ENCODE measurements at places on chromosomes 4 and X.

DNA sequence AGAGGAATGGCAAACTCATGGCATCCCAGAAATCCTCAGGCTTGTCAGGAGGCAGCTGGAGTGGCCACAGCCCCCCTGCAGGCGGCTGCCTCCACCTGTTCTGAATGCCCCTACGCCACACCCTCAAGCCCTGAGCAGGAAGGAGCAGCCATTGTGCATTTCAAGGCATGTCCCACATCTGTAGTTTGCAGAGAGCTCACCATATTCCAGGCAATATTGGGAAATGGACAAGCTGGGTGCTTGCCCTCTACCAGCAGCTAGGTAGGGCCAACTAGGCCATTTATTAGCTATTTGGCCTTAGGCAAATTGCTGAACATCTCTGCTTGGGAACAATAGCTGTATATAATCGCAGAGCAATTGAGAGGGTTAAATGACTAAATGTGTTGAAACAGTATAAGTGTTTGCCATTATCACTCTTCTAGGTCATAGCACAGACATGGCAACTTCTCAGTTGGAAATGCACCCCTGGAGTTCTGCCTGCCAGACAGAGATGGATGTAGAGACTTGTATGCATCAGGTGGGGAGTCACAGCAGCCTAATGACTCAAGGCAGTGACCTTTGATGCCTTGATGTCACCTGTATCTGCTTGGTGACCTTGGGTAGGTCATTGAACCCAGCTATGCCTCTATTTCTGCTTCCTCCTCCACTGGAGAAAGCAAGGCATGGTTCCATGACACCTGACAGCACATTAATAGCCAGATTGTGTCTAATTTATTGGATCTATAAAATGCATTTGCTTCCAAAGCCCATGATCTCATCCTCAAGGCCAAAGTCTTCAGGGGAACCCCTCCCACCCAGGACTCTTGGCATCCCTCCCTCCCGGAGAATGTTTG lies 52.8 kb downstream of the FHDC1 start:
- no peak for DNase-seq

- no peak for DNase-seq
Measured at GRCh38 chr4:81632581-81633299, 161.0 kb upstream of the RASGEF1B start.

- no peak for DNase-seq
Measured at GRCh38 chr4:26075583-26075982, 161.6 kb downstream of the SMIM20 start.

DNA sequence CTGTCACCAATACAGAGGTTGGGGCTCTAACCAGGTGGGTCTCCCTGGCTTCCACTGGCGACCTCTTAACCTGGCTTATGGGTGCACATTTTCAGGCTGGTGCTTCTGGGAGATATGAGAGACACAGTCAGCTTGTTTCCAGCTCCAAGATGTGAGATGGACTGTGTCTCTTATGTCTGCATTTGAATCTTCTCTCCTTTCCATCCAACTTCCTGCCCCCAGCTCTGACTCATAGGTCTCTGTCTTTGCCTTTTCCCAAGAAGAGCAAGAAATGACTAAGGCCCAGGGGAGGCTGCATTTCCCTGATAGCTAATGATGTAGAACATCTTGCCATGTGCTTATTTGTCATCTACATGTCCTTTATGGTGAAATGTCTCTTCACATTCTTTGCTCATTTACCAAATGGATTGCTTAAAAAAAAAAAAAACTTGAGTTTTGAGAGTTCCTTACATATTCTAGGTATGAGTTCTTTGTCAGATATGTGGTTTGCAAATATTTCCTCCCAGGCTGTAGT lies 3.2 kb upstream of the UXT start:
- DNase-seq = no peak

DNA sequence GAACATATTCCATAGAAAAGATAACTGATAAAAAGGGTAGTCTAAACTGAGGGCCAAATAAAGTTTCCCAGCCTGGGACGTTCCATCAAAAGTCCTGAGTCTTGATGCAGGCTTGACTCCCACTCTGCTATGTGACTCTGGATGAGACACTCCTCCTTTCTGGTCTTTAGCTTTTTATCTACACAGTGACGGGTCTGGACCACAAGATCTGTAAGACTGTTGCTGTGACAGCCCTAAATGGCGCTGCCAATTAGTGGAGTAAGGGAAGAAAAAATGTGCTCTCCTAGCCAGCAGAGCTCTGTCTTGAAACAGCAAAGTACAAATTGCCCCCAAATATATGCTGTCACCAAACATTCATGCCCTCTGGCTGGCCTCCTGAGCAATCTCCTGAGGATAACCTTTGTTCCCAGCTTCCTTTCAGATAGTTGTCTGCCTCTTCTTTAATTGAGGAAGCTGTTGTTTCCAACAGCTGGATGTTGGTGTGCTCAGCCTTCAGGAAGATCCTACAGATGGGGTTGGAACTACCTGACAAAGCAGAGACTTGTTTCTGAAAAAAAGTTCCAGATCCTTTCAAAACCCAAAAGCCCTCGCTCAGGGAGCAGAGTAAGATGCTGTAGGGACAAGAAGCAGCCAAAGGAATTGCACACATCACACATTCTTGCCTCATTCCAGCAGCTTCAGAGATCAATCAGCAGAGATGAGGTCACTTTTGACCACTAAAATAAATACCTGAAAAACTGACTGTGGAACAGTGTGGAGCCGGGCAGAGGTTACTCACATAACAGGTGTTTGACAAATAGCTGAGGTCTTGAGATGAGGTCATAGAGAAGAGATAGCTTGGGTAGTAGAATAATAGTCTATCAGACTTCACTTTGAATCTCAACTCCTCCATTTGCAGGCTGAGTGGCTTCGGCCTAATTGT lies 383.4 kb upstream of the FGF13 start:
- no peak for DNase-seq

DNA sequence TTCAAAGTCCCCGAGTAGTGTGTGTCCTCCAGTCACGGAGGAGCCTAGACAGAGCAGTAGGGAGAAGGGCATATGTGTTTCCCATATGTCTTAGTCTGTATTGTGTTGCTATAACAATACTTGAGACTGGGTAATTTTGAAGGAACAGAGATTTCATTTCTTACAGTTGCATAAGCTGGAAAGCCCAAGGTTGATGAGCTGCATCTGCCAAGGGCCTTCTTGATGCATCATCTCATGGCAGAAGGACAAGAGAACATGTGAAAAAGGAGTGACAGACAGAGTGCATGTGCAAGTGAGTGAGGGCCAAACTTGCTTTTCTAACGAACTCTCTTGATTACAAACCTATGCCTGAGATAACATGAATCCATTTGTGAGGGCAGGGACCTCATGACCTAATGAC lies 243.4 kb downstream of the ARHGAP10 start:
- DNase-seq = no peak

- DNase-seq = peak; percentile 22
Measured at GRCh38 chrX:73563738-73564068, 706 bp downstream of the CHIC1 start.

GRCh38 chrX:6810776-6811175 lies 275.9 kb upstream of the VCX3A start:
- no peak for DNase-seq

DNA sequence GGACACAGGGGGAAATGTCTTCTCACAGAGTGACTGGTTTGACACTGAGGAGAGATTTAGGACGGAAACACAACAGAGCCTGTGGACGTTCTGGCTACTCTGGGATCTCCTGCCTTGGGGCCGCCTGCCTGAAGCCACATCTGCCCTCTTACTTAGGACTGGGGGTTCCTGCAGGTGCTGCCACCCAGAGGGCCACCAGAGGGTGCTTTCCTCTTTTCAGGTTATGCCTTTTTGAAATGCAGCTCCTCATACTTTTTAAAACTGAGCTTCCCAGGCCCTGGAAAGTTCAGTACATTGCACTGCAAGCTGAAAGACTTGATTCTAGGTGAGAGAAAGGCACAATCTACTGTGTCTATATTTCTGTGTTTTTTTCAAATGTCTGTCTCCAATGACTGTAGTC lies 92.2 kb upstream of the PGRMC2 start:
- DNase-seq = no peak

DNA sequence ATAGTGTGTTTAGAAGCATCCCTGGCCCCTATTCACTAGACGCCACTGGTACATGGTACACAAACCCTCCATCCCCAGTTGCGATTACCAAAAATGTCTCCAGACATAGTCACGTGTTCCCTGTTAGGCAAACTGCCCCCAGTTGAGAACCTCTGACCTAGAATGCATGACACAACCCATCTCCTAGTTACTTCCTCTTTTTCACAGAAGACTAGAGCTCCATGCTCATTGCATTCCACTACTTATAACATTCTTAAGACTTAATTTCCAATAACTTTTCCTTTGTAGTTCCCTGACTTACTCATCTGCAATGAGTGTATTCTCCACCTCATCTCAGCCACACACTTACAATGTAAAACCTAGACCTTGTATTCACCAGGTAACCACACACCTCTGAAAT lies 68.6 kb downstream of the PRSS12 start:
- DNase-seq = no peak

GRCh38 chr4:51907006-51907669 lies 64.2 kb downstream of the DCUN1D4 start:
- no peak for DNase-seq

GRCh38 chr4:173135241-173135847 lies 33.3 kb upstream of the GALNT7 start:
- no peak for DNase-seq

DNA sequence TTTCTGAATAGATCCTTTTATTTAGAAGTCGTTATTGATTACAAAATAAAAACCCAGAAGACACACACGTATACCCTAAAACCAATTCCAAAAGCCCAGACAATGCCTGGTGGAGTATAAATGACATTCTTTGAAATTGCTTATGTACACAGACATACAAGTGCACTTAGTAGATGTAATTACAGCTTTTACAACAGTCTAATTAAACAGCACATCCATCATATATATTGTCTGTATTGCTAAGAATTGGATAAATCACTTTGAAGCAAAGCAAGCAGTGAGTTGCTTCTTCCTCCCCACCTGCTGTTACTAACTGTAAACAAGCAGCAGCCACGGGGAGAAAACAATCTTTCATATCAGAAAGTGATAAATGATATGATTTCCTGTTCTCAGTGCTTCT lies 645.7 kb downstream of the TLL1 start:
- no peak for DNase-seq

DNA sequence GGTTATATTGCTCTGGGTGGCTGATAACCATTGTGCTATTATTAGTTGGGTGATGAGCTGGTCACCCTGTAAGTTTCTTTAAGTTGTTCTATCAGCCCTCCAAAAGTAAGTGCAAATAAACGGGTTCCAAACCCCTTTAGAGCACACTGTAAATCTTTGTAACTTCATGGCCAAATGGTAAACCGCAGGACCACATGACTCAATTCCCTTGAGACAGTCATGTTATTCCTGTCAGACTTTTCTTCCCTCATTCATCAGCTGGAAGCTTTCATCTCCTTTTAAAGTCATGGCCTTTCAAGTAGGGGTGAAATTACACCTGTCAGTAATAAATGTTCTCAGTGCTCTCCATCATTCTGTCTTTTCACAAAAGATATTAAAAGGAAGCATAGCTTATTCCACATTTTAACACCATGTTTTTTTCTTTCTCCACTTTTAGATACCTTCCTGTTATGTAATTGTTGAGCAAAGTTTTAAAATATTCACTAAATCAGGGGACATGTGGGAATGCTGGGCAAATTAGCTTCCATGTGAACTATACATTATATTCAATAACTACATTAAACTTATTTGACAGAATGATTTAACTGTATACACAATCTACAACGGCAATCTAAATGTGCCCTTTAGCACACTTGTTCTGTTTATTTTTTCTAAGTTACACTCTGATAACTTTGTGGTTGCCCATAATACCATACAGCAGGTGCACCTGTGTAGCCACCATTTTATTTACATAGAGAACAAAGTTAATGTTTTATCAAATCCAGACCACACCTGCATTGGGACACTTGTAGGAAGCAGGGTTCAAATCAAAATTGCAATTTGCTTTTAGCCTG lies 275.5 kb downstream of the CFAP299 start:
- no peak for DNase-seq

DNA sequence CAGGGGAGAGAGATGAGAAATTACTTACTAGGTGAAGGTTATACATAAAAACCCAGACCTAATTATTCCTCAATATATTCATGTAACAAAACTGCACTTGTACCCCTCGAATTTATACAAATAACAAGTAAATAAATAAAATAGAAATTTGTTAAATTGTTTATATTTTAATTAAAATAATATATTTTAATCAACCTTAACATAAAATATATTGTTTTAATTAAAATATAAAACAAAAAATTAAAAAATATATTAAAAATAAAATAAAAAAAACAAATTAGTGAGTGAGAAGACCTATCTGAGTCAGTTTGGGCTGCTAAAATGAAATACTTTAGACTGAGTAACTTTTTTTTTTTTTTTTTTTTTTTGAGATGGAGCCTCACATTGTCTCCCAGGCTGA lies 87.4 kb upstream of the PCDH7 start:
- no peak for DNase-seq

GRCh38 chrX:153504445-153505016 lies 9.8 kb downstream of the BGN start:
- DNase-seq = no peak

GRCh38 chrX:123859409-123859845 lies 426 bp upstream of the XIAP start:
- peak; percentile 87 for DNase-seq

- no peak for DNase-seq
Measured at GRCh38 chr4:105059337-105059736, 87.3 kb upstream of the TET2 start.

DNA sequence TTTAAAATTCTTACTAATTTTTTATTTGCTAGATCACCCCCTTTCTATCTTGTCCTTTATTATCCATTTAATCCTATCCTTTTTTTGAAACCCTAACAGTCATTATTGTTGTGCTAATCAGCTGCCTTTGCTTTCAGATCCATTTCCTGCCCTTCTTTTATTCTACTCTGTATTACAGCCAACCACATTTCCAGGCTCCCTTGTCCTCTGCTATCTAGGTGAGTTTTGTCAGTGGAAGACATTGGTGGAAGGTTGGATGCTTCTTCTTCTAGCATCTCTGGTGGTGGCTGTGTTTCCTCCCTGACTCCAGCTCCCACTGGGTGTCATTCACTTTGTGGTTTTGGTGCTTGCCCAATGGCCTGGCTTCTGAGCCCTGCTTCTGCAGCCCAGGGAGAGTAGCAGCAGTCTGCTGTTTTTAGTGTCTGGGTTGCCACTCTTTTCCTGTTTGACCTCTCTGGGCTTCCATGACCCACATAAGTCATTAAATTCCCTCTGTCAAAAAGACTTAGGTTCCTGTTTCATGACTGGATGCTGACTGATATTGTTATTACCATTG lies 225.2 kb upstream of the PGRMC2 start:
- no peak for DNase-seq

DNA sequence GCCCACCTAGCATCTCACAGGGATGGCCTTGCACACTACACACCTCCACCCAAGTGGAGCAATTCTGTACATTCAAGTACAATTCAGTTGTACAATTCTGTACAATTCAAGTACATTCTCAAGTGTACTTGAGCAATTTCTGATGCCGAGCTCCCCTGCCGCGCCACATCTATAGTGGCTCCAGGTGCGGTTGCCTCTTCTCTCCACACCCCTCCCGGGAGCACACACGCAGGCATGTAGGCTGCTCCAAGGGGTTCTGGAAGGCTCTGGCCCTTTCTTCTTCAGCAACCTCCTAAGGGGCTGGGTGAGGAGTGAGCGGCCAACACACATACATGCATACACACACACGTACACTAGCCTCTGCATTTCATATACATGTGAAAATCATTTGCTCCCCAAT lies 18.9 kb upstream of the DUSP9 start:
- no peak for DNase-seq

GRCh38 chr4:108662629-108663028 lies 12.2 kb downstream of the OSTC start:
- no peak for DNase-seq
